ENCODE measurements at places on chromosomes 6 and 20. TPM values are rescaled to one million over a fixed set of nuclear protein-coding genes. Genes with fewer than 3 reads are reported as not detected.

- H3K4me3 ChIP-seq = peak overlapping the region; percentile 70
- peaks cover 11% of the 10 kb centered on the region for H3K4me1 ChIP-seq
- H3K36me3 ChIP-seq = no peaks in the 10 kb centered on the region
Measured at GRCh38 chr6:53794137-53794719, 577 bp upstream of the LRRC1 start.

The SCAF8 gene
- 54.9 TPM for total RNA-seq

DNA sequence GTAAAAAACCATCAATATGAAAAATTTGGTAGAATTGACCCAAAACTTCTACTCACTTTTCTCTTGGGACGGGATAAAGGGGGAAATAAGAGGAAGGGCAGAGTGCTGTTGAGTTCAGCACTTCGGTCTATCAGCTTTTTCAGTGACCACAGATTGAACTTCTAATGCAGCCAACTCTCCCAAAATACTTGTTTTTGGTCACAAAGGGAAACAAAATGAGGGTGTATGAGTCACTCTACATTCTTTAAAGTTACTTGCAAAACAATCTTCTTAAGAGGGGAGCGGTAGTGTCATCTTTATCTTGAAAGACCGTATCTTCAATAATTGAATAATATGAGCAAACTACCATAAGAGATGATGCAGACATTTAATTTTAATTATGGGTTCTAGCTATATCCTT, 661.3 kb downstream of the CD109 start:
- DNase-seq = no peak
- H3K27ac ChIP-seq = no peak overlapping the region
- H3K4me3 ChIP-seq = no peak overlapping the region
- no peaks in the 10 kb centered on the region for H3K27me3 ChIP-seq
- H3K36me3 ChIP-seq = no peaks in the 10 kb centered on the region

The ETV7 gene
- total RNA-seq = 0.11 TPM

DNA sequence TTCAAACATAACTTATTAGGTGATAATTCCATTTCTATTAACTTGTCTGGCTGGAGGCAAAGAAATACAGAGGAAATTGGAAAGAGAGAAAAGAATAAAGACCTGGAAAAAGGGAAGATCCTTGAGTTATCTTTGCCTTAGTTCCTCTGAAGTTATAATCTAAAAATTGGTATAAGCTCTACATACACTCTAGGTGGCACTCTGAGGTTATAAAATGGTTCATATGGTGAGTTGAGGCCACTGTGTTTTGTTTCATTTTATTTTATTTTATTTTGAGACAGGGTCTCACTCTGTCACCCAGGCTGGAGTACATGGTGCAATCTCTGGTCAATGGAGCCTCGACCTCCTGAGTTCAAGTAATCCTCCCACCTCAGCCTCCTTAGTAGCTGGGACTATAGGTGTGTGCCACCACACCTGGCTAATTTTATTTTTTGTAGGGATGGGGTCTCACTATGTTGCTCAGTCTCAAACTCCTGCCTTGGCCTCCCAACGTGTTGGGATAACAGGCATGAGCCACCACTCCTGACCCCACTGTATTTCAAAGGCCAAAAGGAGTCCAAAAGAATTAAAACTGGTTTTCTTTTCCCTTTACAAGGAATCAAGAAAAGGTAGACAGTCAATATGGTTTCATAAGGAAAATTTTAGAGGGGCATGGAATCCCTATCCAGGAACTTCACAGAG, 19.4 kb downstream of the GPX6 start:
- DNase-seq = no peak
- H3K4me3 ChIP-seq = no peak overlapping the region
- H3K27me3 ChIP-seq = no peaks in the 10 kb centered on the region
- H3K36me3 ChIP-seq = no peaks in the 10 kb centered on the region

DNA sequence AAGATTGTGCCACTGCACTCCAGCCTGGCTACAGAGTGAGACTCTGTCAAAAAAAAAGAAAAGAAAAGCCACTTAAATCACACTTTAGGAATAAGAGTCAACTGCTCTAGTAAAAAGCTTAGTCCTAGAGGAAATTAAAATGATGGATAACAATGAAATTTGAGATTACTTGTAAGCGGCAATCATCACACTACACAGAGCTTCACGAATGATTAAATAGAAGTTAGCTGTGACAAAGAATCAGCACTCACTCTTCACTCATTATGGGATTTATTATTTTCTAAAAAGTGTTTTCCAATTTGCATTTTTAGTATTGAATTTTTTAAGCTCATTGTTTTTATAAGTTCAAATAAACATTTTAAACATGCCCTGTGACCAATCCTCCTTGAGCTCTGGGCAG, 718.0 kb downstream of the UTRN start:
- H3K4me1 ChIP-seq = no peaks in the 10 kb centered on the region
- no peak overlapping the region for H3K27ac ChIP-seq
- no peaks in the 10 kb centered on the region for H3K36me3 ChIP-seq
- no peaks in the 10 kb centered on the region for H3K27me3 ChIP-seq
- no peak overlapping the region for H3K4me3 ChIP-seq

DNA sequence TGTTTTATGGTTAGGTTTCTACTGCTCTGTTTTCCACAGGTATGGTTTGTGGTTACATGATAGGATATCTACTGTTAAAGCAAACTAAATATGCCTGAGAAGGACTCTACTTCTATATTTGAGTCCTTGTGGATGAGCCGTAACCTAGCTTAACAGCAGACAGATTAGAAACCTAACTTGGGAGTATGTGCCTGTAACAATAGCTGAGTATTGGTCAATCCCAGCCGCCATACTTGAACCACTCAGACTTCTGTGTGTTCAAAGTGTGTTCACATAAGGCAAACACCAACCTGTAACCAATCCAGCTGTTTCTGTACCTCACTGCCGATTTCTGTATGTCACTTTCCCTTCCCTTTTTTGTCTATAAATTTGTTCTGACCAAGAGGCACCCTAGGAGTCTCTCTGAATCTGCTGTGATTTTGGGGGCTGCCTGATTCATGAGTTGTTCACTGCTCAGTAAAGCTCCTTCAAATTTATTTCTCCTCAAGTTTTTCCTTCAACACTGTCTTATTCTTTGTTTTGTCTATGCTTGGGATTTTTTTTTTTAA, 37.1 kb downstream of the PHF3 start:
- no peaks in the 10 kb centered on the region for H3K36me3 ChIP-seq
- H3K4me1 ChIP-seq = peaks cover 4% of the 10 kb centered on the region
- H3K27ac ChIP-seq = no peak overlapping the region
- no peaks in the 10 kb centered on the region for H3K27me3 ChIP-seq
- no peak overlapping the region for H3K4me3 ChIP-seq
- no peak for DNase-seq
